KBM-7 (cell line): ENCODE measurements at places on chromosomes 3 and 15.

- no peak for DNase-seq
These were observed 132.6 kb downstream of the DIPK2A start for GRCh38 chr3:144104186-144104585.

DNA sequence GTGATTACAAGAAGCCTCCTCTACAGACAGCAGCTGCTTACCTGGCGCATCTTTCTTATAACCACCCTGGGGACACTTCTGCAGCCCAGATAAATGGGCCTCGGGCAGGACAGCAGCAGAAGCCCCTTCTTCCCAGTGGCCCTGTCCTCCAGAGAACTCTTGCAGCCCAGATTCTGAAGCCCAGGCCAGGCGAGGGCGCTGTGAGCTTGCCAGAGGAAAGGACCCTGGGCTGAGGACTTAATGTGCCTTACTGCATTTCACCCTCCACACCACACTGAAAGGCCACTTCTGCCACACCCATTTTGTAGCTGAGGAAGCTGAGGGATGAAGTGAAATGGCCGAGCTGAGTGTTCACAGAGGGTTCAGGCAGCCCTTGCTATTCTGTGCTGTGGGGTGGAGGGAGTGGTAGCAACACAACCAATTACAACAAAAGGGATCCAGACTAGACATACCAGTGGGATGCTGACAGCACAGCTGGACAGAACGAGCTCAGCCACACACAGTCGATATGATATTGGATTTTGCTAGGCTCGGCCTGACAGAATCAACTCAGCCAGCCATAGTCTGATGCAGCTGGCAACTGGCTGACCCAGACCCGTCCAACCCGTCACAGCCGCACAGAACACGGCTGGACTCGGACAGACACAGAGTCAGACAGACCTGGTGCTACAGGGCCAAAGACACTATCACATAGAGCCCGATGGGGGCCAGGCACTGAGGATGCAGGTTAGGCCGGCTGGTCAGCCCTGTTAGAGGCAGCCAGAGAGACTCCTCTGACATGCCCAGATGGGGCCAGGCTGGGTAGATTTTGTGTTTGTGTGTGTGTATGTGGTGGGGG lies 7.3 kb downstream of the ACOX2 start:
- peak; percentile 43 for DNase-seq

GRCh38 chr15:27573805-27574485 lies 525.2 kb downstream of the OCA2 start:
- no peak for DNase-seq

DNA sequence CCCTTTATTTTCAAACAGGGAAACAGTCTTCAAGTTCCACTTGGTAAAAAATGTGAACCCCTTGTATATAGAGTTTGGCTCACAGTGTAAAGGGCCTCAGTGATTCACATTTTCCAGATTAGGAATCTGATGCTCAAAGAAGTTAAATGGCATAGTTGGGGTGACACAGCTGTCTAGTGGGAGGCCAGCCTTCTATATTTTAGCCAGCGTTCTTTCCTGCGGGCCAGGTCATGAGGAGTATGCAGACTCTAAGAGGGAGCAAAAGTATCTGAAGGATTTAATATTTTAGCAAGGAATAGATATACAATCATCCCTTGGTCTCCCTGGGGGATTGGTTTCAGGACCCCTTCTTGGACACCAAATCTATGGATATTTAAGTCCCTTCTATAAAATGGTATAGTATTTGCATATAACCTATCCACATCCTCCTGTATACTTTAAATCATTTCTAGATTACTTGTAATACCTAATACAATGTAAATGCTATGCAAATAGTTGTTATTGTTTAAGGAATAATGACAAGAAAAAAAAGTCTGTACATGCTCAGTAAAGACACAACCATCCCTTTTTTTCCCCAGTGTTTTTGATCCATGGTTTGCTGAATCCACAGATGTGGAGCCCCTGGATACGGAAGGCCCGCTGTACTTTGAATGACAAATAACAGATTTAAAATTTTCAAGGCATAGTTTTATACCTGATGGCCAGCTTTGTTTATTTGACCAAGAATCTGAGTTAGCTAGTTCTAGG lies 7.0 kb downstream of the B2M start:
- DNase-seq, result no peak

- DNase-seq, result no peak
These were observed 30.0 kb downstream of the CORO2B start for GRCh38 chr15:68608844-68609232.

GRCh38 chr15:38061856-38062649 lies 127.6 kb downstream of the TMCO5A start:
- DNase-seq, result no peak

DNA sequence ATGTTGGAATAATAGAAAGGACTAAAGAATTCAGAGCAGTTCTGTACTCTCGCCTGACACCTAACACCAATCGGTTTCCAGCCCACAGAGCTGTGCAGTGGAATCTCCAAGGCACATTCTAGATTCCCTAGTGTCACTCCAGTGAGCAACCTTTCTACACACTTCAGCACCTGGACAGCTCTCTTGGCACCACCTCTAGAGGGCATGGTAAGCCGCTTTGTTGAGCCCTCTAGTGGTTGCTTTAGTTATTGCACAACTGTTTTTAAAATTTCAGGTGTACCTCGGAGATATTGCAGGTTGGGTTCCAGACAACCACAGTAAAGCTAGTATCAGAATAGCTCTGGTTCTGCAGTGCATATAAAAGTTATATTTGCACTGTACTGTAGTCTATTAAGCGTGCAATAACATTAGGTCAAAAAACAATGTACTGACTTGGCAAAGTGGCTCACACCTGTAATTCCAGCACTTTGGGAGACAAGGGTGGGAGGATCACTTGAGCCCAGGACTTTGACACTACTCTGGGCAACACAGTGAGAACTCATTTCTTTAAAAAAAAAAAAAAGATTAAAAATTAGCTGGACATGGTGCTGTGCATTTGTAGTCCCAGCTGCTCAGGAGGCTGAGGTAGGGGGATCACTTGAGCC lies 26.5 kb upstream of the ERC2 start:
- peak; percentile 86 for DNase-seq

- DNase-seq, result no peak
These were observed 102.9 kb downstream of the SHQ1 start for GRCh38 chr3:72745146-72745999.

- DNase-seq, result no peak
These were observed 66.2 kb downstream of the KLF13 start for GRCh38 chr15:31392761-31393401.

DNA sequence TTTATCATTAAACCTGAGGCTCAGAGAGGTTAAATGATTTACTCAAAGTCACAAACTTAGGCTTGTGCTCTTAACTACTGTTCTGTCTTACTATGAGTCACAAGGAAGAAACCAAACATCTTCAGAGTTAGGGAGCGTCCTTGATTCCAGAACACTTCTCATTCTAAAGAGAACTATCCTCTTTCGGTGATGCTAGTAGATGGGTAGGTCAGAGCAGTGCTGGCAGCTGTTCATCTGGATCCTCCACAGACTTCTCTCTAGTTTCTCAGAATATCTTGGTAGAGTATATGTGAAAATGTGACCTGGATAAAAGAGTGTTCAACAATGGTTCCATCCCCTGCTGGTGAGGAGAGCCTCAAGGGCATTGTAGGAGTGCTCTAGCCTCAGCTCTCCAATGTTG lies 3.3 kb downstream of the ARL6IP5 start:
- no peak for DNase-seq

DNA sequence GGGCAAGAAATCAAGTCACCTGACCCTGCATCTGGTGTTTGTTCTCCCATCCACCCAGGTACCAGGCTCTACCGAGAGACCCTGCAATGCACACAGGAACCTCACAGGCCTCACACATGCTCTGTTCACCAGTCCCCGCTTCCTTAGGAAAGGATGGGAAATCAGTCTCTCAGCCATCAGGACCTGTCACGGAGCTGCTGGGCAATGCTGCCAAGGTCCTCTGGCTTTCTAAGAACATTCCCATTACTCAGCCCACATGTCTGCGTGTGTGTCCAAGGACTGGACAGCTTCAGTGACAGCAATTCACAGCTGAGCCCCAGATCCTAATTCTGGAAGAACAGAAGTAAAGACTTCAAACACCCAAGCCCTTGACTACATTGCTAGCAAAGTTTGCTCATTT lies 6.5 kb upstream of the SRGAP3 start:
- no peak for DNase-seq

- no peak for DNase-seq
These were observed 13.1 kb upstream of the ANP32A start for GRCh38 chr15:68833700-68834331.

DNA sequence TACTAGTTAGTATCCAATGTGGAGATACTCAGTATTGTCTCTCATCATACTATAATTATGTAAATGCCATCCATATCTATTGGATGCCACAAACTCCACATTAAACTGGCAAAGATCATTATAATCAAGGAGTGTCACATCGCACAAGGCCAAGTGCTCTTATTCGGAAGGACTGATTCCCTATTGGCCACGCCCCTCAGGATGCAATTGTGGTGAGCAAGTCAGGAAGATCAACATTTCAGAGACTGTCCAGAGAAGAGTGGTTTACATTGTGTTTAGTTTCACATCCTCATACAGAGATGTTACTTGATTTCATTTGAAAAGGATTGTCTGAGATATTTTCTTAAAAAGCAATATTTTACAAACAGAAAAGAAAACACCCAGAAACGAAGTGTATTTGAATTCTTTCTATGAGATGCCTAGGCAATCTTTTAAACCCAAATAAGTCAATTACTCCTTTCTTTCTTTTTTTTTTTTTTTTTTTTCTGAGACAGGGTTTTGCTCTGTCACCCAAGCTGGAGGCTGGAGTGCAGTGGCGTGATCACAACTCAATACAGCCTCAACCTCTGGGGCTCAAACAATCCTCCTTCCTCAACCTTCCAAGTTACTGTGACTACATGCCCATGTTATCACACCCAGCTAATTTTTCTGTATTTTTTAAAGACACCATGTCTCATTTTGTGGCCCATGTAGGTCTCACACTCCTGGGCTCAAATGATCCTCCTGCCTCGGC lies 369.1 kb downstream of the RBMS3 start:
- no peak for DNase-seq

GRCh38 chr3:138381413-138381901 lies 33.1 kb downstream of the MRAS start:
- DNase-seq, result no peak

GRCh38 chr15:31266712-31267111 lies 59.9 kb upstream of the KLF13 start:
- no peak for DNase-seq

- no peak for DNase-seq
These were observed 6.3 kb downstream of the ZNF774 start for GRCh38 chr15:90358124-90359033.

- no peak for DNase-seq
These were observed 69.0 kb downstream of the SLC12A8 start for GRCh38 chr3:125143538-125143937.

DNA sequence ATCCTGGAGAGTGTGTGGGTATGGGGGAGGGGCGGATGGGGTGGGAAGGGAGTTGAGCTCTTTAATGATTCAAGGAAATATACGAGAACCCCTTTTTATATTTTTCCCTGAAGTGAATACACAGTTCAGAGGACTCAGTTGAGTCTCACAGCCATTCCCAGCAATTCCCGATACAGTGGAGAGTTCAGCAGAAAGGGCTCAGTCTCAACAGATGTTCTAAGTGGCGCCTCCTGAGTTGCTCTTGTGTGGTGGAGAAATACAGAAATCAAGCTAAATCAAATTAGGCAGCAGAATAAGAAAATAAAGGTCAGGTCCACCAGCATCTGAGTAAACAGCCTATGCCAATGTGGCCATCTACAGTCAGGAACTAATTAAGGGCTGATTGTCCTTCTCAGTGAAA lies 372.1 kb downstream of the NR2F2 start:
- no peak for DNase-seq

GRCh38 chr3:52704611-52705437 lies 767 bp downstream of the GLT8D1 start:
- DNase-seq, result peak; percentile 50

GRCh38 chr15:25771338-25771706 lies 91.8 kb downstream of the ATP10A start:
- DNase-seq, result no peak

GRCh38 chr3:85164436-85164835 lies 205.6 kb downstream of the CADM2 start:
- DNase-seq, result no peak

GRCh38 chr3:188153437-188154013 lies 432 bp upstream of the LPP start:
- DNase-seq, result peak; percentile 67

- no peak for DNase-seq
These were observed 198.5 kb upstream of the GADL1 start for GRCh38 chr3:31092748-31093589.

DNA sequence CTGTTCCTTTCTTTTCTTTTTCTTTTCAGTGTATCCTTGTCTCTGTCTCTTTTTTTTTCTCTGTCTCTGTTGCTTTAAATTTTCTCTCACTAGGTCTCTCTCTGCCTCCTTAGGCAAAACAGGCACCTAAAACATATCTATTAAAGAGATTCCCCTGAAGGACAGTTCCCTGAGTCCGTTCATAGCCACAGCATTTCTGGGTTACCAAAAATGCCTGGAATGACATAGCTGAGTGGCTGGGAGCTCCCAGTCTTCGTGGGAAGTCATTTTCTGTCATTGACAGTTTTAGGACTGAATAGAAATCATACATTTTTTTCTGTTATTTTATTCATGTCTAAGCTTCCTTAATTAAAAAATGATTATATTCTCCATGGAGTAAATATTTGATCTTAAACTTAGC lies 323.8 kb upstream of the AZI2 start:
- DNase-seq, result no peak

- no peak for DNase-seq
These were observed 62.2 kb downstream of the HES1 start for GRCh38 chr3:194197981-194198695.

DNA sequence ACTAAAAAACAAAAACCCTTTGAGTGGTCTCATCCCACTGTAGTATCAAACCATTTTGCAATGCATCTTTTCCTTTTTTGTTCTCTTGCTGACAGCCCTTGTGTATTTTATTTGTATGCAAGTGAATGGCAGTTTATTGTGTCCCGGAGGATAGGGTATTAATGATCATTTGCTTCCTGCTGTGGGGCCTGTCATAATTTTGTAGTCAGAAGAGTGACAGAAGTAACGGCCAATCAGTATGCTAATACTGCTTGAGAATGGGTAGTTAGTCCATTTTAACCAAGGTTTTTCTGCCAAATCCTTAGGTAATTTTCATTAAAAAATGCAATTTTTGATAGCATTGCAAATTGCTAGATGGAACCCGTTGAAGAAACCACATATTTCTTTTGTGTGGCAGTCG lies 75.5 kb upstream of the PLSCR5 start:
- no peak for DNase-seq

GRCh38 chr3:48538451-48538850 lies 18.2 kb downstream of the PFKFB4 start:
- no peak for DNase-seq

GRCh38 chr15:39459548-39459947 lies 121.3 kb upstream of the THBS1 start:
- no peak for DNase-seq

GRCh38 chr3:14508966-14509795 lies 31.0 kb downstream of the GRIP2 start:
- peak; percentile 57 for DNase-seq

DNA sequence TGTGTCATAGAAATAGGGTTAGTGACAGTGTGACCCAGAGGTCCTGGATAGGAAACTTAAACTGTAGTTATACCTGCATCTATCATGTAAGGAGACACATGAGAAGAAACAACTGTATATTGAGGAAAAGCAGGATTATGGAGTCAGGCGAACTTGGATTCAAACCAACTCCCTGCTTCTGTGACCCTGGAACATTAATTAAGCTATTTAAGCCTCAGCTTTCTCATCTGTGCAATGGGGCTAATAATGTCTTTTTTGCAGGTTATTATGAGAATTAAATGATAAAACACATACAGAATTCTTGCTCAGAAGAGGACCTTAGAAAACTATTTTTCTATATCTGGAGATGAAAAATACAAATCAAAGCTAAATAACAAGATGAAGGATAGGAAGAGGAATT lies 481.8 kb downstream of the MECOM start:
- no peak for DNase-seq
